ENCODE measurements at places on chromosomes 1 and 21.

DNA sequence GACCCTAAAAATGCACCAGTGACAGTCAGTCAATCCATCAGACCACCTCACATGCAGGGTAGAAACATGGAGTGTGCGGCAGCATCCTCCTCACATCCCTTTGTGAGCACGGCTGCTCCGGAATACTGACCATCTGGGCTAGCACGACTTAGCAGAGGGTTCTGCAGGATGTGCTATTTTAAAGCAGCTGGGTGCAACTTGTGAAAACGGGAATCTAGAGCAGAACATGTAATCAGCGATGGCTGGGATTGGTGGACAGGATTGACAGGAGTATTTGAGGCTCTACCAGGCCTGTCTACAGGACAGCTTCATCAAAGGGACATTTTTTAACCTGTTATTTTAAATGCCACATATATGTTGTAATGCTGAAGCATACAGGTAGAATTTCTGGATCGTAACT, 16.8 kb upstream of the PLEKHM2 start:
- no peak for DNase-seq

DNA sequence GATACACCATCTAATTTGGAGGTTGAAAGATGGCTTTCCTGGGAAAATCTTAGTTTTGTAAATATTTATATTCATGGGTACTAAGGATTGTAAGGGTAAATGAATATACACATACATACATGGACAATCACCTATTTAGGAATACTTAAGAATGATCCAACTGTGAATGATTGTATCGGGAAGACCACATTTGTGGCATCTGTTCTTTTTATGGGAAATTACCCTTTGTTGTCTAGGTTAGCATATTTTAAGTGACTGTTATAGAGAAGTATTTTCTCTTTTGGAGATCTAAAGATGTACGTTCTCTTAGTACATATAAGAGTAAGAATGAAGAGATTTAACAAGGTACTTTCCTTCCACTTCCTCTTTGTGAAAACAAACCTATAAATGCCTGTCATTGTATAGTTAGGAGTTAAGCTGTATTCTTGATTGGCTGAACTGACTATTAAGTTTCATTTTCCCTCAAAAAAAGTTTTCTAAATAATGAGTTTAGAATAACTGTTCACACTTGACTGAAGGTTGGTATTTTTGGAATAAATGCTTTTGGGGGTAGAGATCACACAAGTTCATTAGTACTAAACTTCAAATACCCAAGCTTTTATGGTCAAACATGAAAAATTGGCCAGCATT, 26.7 kb downstream of the SNX7 start:
- no peak for DNase-seq

GRCh38 chr1:225343618-225344017, 84.2 kb downstream of the LBR start:
- no peak for DNase-seq

DNA sequence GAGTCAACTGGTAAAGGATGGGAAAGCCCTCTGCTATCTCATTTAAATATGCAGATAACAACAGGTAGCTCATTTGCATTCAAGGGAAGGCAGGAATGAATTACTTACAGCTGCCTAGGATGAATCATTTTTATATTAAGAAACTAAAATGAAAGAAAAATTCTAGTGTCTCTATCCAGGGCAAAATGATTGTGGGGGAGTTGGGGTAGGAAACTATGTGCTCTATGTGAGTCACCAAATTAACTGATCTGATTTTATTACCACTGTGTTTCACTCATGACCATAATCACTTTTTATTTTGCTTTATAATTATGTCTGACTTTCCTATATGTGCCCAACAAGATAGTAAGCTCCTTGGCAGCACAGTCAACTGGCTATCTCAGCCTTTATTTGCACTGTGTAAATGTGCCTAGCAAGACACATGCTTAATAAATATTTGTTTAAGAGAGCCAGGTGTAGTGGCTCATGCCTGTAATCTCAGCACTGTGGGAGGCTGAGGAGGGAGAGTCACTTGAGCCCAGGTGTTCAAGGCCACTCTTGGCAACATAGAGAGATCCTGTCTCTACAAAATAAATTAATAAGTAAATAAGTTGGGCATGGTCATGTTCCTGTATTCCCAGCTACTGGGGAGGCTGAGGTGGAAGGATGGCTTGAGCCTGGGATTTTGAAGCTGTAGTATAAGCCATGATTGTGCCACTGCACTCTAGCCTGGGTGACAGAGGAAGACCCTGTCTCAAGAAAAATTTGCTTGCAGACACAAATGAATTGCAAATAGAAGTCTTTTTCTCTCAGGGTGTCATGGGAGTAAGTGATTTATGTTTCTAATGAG, 84.1 kb downstream of the SPAG17 start:
- DNase-seq = no peak

DNA sequence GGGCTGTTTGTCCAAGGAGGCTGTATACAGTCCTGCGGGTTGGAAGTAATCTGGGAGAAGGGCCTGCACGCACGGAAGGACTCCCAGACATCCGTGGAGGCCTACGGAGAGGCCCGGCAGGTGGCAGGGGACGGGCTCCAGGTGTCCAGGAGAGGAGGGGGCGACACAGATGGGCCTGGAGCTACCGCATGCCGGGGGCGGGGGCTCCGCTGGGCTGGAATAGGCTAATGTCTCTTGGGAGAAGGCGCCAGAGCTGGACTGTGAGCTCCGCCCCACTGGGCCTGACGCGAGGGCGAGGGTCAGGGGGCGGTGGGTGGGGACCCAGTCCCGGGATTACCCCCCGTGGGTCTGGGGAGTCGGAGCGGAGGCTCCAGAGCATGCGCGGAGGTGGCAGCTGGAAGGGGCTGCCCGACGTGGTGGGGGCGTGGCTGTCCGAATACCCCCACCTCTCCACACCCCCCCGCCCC, 659 bp downstream of the AGO1 start:
- no peak for DNase-seq

DNA sequence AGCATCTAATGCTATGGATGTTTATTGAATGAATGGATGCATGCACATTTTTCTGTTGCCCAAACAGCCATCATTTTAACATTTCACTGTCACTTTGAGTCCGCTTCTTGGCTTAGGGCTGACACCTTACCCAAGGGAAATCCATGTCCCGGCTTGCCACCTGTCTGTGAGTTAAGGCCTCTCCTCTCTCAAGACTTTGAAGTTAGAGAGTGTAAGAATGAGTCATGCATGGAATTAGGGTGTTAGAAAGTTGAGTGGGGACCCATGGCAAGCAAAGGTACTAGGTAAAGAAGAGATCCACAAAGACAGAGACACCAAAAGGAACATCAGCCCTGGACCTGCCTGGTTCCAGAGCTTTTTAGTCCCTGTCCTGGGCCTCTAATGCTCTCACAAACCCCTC, 35.1 kb downstream of the ATP1A1 start:
- no peak for DNase-seq

DNA sequence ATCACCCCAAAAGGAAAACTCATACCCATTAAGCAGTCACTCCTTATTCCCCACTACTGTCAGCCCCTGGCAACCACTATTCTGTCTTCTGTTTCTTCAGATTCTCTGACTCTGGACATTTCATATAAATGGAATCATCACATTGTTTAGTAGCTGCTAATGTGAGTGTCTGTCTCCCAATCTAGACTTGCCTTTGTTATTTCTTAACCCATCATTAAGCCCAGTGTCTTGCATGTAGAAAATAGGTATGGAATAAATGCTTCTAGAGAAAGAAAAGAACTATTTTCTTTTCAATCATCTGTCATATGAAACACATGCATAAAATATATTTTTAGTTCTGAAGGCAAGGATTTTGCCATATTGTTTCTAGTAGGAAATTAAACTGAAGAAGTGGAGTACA, 610.0 kb downstream of the PLPP3 start:
- no peak for DNase-seq

- DNase-seq = no peak
These were observed 149.2 kb upstream of the PLD5 start for GRCh38 chr1:242673652-242674051.

DNA sequence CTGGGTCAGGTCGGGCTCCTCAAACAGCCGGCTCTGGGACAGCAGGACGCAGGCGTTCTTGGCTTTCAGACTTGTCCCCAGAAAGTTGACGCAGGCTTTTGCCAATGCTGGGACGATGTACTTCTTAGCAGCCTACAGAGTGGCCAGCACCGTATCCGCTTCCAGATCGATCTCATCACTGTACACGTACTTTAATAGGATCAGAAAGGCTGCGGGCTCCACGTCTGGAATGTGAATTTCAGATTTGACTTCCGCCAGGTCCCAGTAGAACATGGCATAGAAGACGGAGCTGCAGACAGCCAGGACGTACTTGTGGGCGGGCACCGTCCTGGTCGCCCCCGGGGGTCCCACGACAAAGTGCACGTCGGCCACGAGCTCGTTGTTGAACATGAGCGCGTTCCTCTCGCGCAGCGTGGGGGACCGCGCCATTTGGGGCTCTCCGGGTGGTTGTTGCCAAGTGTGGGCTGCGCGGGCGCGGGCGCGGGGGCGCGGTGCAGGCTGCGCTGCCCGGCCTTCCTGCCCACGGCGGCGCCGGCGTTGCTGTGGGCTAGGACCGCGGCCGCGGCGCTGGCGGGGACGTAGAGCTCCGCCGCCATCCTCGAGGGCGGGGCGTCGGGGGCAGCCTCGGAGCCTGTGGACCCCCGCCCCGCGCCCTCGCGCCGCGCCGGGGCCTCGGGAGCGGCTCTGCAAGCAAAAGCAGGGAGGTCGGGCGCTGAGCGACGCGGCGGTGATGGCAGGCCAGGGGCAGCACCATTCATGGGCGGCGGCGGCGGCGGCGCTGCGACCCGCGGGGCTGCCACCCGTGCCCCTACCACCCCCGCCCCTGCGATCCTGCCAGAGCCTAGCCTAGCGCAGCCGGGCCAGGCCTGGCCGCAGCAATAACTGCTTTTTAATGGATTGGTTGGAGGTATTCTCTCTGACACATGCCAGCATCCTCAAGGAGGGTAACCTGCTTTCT, 10.6 kb downstream of the CNR2 start:
- DNase-seq = no peak

Data from H4 (cell line).